ENCODE measurements at places on chromosomes 2 and 18.

GRCh38 chr2:144650907-144651306, 131.0 kb upstream of the ZEB2 start:
- DNase-seq: no peak

GRCh38 chr18:10851824-10852319, 297.5 kb downstream of the PIEZO2 start:
- peak; percentile 49 for DNase-seq

GRCh38 chr2:158095912-158096311, 5.8 kb upstream of the UPP2 start:
- DNase-seq: no peak

GRCh38 chr2:198285216-198285615, 480.8 kb downstream of the PLCL1 start:
- no peak for DNase-seq

DNA sequence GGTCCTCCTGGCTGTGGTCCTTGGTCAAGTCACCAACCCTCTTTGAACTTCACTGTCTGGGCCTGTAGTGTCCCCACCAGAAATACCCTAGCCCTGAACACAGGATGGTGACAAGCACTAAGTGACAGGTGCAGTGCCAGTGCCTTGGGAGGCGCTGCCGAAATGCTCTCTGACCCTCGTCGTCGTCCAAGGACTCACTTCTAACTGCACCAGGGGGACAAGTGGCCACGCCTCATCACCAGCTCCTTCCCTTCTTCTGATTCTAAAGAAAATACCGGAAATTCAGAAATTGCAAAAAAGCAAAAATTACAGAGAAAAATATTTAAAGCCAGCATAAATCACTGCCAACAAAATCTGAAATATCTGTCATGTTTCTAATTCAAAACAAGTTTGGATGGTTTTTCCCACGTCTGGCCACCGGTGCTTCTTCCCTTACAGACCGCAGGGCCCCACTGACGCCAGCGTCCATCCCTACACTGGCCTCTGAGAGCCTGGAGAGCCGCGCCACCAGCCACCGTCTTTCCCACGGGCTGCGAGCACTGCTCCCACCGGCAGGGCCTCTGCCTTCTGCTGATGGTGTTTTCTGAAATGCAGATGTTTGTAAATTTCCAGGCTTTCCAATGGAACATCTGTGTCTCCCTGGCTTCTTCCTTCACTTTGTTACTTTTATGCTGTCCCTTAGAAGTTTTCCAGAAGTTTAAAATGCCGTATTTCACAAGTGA, 37.4 kb upstream of the GPC1 start:
- DNase-seq: no peak

- no peak for DNase-seq
These were observed 59.3 kb downstream of the UNC80 start for GRCh38 chr2:209830722-209831465.

DNA sequence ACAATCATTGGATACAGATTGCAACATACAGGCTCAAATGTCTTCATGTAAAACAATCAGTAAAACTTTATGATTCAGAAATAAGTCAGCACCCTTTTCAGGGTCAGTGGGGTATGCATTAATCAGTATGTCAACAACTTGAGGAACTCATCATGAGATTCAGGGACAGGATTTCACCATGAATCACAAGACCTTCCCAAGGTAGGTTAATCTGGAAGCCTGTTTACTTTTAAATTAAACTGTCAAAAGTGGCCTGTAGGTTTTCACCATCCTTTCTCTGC, 104.8 kb downstream of the SP100 start:
- DNase-seq: no peak

DNA sequence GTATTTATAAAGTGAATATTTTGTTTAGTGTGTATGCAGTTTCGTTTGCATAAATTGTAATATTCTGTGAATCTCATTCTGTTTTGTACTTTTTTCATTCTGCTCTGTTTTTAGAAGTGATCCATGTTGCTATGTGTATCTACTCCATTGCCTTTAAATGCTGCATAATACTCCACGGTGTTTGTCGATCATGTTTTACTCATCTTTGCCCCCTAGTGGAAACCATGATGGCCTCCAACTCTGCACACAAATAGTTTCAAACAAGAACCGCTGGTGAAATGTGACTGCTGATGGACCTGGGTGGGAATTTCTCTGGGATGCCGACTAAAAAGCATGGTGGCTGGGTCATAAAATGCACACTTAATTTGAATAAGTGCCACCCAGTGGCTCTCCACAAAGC, 32.0 kb upstream of the SKOR2 start:
- peak; percentile 22 for DNase-seq

DNA sequence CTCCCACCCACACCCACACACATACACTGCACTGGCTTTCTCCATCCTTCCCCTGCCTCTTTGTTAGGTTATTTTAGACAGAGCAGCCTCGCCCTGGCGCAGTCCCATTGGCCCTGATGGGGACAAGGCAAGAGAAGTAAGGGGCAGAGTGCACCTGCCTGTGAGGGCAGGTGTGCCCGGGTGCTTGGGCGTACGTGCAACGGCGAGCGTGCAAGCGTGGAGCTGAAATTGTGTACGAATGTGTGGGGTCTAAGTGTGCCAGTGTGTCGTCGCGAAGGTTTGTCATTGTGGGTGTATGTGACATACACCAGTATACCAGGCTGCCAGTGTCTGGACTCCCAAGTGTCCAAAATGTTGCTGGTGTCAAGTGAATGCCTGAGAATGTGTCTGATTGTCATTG, 544 bp downstream of the LRATD1 start:
- DNase-seq: peak; percentile 47
